T-cell (primary cell): ENCODE measurements at places on chromosomes 7 and 10. TPM values are rescaled to one million over a fixed set of nuclear protein-coding genes. Genes with fewer than 3 reads are reported as not detected.

- DNase-seq, result no peak
Measured at GRCh38 chr7:151126491-151127137, 40.3 kb downstream of the AGAP3 start.

- no peak for DNase-seq
Measured at GRCh38 chr7:87580636-87581035, 20.0 kb downstream of the ABCB1 start.

- DNase-seq, result no peak
Measured at GRCh38 chr10:112126901-112127300, 56.7 kb downstream of the GPAM start.

GRCh38 chr7:55342216-55342871, 22.8 kb upstream of the LANCL2 start:
- no peak for DNase-seq

- no peak for DNase-seq
Measured at GRCh38 chr10:86687750-86688149, 19.4 kb downstream of the LDB3 start.

- no peak for DNase-seq
Measured at GRCh38 chr7:117872561-117873309, 506 bp downstream of the CTTNBP2 start.

GRCh38 chr10:24352399-24352798, 143.5 kb downstream of the KIAA1217 start:
- DNase-seq, result no peak

DNA sequence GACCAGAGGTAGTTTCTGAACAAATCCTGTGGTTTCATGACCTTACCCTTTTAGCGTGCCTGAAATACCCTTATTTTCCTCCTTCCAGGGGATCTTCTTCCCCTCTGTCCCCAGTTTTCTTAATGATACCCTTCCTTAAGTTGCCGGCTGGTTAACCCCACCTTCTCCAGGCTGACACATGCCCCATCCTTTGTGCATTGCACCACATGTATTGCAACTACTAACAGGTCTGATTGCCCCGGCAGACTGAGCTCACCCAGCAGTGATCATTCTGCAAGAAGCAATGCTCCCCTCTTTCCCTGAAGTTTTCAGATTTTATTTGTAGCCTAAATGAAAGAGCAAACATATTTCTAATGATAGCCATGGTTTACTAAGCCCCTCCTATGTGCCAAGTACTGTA, 108.2 kb downstream of the HIP1 start:
- no peak for DNase-seq

DNA sequence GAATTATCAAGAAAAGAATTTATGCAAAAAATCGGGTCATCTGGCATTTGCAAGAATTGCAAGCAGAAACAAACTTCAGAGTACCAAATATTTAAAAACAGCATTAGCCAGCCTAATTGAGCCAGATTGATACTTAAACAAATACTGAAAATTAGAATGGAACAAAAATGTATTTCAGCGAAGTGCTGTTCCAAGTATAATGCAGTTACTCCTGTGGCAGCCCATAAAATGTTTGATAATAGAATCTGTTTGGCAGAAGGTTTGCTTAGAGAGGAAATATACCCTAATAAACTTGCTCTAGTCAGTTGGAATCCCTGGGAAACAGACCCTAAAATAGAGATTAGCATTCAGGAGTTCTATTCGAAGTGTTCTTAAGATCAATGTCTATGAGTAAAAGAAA, 835.1 kb upstream of the MBL2 start:
- no peak for DNase-seq

DNA sequence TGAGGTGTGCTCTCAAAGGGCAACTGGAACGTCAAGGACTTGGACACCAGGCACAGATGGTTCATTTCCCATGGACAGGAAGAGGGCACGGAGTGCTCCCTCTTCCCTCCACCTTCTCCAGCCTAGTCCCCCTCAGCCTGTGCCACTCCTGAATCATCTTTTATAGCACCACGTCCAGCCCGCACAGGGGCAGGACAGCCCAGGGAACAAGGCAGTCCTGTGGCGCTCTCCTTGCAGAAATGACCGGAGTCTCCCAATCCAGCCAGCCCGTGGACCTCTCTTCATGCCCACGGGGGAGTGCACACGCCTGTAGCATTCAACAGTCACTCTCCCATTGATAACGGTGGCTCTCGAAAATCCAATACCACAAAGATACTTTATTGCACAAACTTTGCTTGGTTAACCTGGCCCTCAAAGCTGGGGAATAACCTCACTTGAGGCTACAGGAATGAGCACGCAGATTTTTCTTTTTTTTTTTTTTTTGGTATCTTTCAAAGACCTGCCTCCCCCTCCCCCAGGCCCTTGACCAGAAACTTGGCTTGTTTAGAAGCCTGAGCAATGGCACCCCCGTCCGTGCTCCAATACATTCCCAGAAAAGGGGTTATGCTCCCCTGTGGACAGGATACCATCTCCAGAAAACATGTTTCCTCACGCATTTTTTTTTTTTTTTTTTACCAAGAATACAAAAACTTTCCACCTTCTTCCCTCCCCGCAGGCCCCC, 733 bp downstream of the PRKCQ start:
- DNase-seq, result no peak

DNA sequence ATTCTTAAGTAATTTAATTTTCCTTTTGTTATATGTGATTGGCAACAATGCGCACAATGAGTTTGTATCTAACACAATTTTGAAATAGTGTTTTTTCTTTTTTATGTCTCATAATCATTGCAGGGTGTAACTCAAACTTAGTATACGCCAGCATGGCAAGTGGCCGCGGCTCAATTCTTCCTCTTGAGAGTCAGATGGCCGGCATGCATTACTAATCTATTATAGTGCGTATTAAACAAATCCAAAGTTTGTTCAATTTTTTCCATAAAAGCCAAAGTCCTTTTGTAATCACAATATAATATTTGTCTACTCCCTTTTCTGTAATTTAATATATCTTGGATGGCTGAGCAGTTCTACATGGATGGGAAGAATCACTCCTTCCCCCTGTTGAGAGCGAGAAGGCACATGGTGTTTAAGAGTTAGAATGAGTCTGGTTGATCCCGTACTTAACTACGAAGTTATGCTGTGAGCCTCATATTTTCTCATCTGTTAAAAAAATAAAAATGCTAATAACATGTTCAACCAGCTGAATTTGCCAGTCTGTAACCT, 12.7 kb downstream of the EPDR1 start:
- no peak for DNase-seq

- no peak for DNase-seq
Measured at GRCh38 chr10:32149252-32149955, 93.2 kb upstream of the KIF5B start.

GRCh38 chr10:121494296-121494695, 103.9 kb downstream of the FGFR2 start:
- no peak for DNase-seq

DNA sequence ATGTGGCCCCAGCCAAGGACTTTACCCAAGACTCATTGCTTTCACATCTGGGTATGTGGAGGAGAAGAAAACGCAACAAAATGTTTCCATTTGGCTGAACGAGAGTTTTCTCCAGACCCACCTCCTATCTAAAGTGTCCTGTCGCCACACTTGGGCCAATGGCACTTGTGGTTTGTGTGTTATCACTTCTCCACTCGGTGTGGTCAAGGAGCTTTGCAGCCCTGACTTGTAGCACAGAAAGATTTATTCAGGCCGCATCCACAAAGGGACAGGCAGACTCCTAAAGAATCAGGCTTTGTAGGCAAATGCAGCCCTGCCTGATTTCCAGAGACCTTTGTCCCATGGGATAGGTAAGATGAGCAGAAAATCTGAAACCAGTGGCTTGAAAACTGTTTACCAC, 12.8 kb upstream of the LRRC4 start:
- DNase-seq, result no peak

GRCh38 chr7:31095286-31096197, 43.4 kb downstream of the ADCYAP1R1 start:
- DNase-seq, result no peak

DNA sequence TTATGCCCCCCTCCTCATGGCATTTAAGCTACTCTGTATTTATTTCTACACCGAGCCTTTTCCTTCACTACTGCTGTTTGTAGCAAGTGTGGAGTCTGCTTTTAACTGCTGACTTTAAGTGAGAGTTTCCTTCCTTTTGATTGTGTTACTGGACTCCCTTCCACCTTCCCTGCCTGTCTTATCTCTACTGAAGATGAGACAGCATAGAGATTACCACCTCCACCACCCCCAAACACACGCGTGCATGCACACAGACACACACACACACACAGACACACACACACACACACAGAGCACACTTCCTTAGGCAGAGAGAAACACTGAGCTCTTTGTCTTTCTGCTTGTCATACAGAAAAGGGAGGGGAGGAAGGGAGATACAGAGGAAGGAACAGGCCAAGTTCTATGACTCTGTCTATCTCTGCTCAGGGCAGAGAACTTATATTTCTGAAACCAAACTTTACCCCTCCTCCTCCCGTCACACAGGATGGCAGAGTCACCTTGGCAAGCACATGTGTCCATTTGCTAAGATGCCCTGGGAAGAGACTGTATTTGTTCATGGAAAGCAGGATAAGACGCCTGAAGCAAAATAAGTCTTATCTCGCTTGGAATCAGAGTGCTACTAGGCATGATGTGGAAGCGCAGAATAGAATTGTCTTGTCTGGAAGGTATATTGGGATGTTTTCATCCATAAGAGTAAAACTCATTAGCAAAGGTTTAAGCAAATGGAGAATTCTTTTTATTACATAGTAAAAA, 81.8 kb upstream of the CAV2 start:
- DNase-seq, result no peak

- no peak for DNase-seq
Measured at GRCh38 chr7:32588657-32589056, 93.4 kb downstream of the AVL9 start.

DNA sequence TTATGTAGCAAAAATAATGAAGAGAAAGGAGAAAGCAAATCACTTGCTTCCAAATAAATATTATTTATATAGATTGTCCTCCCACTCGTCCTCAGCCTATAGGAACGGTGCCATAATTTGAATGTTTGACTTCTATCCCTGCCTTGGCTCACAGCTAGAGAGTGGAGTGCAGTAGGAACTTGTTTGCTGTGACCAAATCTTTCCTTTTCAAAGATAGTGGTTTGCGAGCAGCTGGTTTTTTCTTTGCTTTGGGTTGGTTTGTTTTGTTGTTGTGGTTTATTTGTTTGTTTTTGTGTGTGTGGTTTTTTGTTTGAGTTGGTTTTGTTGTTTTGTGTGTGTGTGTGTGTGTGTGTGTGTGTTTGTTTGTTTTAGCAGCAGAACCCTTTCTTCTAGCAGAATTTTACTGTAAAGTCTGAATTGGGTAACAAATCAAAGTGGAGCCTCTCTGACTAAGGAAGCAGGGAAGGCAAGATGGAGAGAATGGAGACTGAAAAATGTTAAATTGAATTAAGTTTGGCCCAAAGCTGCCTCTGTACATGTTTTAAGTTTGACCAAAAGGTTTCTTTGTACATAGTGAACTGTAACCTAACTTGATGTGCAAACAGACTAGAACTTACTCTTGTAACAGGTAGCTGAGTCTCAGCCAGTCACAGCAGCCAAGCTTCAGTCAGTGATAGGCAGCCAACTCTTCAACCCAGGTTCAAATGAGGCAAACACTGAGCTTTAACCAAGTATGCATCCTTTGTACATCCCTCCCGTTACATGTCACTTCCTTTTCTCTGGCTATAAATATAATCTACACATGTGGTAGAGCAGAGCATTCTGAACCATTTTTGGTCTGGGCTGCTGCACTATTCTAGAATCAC, 149.5 kb upstream of the LRGUK start:
- DNase-seq, result no peak

GRCh38 chr7:35825974-35826373, 25.1 kb downstream of the SEPTIN7 start:
- DNase-seq, result no peak

DNA sequence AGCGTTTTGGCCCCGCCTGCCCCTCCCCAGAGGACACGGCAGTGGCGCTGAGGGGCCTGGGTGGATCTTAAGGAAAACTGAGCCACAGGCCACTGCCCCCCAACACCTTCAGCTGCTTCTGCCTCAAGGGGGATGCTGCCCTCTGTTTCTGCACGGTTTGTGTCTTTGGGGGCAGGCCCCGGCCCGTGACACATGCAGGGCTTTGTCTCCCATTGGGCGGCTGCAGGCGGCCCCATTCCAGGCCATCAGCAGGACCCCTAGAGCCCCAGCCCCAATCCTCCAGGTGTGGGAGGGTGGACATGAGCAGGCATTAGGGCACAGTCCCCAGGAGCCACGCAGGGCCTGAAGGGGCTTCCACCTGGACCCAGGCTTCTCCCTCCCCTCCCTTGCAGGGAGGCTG, 25.3 kb upstream of the PPP2R2D start:
- DNase-seq, result no peak

CALHM1 gene
- not detected for total RNA-seq

LRRC27 gene
- 7.8 TPM for total RNA-seq

TMEM254 gene
- total RNA-seq, result 16.6 TPM

FGFBP3 gene
- total RNA-seq, result 5.9 TPM

LIPJ gene
- total RNA-seq, result not detected

CCDC186 gene
- total RNA-seq, result 27.0 TPM

GLI3 gene
- total RNA-seq, result 0.10 TPM

RBP3 gene
- total RNA-seq, result not detected

EDRF1 gene
- 40.7 TPM for total RNA-seq

ATOH7 gene
- not detected for total RNA-seq

OLAH gene
- not detected for total RNA-seq

HELLS gene
- 12.3 TPM for total RNA-seq
